ENCODE measurements at places on chromosomes 1 and 21.
A peak's percentile ranks its signal among the peaks of the same experiment; 100 is the strongest.

DNA sequence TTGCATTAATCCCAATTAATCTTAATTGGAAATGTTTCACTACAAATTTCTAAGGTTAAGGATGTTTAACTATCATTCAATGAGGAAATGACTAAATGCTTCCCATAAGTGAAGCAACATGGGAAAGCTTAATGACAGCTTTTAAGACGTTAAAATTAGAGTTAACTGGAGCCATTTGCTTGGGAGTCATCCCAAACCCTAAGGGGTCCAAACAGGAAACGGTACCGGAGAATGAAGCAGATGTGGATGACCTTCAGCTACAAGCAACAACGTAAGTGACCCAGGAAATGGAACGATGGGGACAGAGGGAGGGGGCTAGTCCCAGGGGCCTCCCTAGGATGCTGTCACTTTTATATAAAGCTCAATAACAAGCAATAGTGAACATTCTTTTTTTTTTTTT lies 62.2 kb downstream of the CAPZB start:
- DNase-seq: no peak

- no peak for DNase-seq
These were observed 26.6 kb upstream of the MPZL1 start for GRCh38 chr1:167695147-167695546.

- DNase-seq: no peak
These were observed 32.5 kb downstream of the XKR8 start for GRCh38 chr1:27992276-27992675.

GRCh38 chr21:41681348-41681801 lies 85.5 kb downstream of the RIPK4 start:
- DNase-seq: no peak

DNA sequence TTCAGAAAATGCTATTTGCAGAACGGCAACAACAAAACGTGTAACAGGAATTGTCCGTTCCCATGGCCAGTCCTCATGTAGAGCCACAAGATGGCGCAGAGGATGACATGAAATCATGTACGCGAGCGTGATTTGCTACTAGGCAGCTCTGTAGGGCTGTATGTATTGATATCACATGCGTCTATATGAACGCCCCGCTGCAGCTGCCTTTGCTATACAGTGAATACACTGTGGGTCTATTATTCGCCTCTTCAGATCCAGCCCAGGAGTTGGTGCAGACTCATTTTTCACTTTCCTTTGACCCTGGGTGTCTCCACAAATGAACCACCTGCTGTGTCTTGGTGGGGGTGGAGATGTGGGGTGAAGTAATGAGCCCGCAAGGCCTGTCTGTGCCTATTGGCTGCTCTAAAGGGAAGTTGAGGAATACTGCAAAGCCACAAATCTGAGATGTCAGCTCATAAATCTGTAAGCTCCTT lies 361.5 kb downstream of the KIF26B start:
- no peak for DNase-seq

DNA sequence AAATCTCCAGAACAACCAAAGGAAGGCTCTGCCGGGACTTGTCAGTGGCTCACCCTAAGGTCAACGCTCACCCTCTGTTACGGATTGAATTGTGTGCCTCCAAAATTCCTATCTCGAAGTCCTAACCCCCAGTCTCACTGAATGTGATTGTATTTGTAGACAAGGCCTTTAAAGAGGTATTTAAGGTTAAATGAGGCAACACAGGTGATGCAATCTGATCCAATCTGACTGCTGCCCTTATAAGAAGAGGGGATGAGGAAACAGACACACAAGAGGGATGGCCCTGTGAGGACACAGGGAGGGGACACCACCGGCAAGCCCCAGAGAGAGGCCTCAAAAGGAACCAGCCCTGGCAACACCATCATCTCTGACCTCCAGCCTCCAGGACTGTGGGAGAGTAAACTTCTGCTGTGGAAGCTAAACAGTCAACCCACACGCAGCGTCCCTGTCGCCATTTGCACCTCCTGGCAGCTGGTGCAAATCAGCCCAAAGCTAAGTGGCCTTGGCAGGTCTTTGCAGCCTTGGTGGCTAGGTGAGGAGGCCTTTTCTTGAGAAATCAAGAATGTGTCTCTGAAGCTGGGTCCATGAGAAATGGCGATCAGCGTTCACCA lies 24.2 kb downstream of the UBASH3A start:
- no peak for DNase-seq

DNA sequence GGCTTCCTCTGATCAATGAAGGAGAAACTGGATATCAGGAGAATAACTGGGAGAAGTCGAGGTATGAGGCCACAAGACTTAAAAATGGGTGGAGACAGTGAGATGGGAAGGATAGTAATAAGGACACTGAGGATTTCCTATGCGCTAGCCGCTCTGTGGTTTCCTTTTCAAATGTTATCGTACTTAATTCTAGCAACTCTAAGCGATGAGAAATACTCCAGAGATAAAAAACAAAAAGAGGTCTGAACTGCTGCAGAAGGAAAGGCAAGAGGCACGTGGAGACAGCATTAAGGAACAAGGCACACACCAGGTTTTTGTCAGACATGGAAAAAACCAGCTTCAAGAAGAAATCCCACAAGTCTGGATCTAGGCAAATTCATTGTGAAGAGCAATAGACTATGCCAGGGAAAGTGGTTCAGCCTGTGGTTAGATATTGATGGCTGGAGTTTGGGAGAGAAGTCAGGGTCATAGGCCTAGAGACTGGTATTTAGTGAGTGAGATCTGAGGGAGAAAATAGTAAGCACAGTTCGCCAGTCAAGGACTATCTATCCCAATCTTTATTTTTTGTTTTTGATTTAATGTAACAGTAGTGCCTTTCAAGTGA lies 5.3 kb downstream of the CLCA2 start:
- DNase-seq: no peak

GRCh38 chr1:218468711-218469110 lies 123.6 kb downstream of the TGFB2 start:
- DNase-seq: no peak

GRCh38 chr1:46193285-46193684 lies 4.9 kb downstream of the POMGNT1 start:
- DNase-seq: no peak

DNA sequence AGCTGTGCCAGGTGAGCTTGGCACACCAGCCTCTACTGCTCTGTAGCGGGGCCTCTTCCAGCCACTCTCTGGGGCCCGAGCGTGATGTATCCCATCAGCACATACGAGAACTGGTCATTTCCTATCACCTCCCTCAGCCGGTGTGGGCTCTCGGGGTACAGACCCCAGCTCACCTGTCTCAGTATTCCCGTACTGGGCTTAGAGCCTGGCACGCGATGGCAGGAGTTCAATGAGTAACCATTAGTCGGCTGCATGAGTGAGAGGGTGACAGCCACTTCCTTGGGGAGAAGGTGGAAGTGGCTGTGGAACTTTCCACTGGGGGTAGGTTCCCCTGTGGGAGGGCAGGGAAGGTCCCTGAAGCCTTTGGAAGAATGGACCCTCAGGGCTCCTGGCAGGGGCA lies 46.1 kb downstream of the ECE1 start:
- DNase-seq: no peak

- DNase-seq: no peak
These were observed 138.8 kb upstream of the CSF3R start for GRCh38 chr1:36621531-36621930.

GRCh38 chr1:89823679-89824292 lies 3.0 kb downstream of the LRRC8D start:
- no peak for DNase-seq

- DNase-seq: no peak
These were observed 688 bp downstream of the SCAMP3 start for GRCh38 chr1:155261493-155261851.

GRCh38 chr1:54052431-54052933 lies 522 bp downstream of the TMEM59 start:
- DNase-seq: no peak

DNA sequence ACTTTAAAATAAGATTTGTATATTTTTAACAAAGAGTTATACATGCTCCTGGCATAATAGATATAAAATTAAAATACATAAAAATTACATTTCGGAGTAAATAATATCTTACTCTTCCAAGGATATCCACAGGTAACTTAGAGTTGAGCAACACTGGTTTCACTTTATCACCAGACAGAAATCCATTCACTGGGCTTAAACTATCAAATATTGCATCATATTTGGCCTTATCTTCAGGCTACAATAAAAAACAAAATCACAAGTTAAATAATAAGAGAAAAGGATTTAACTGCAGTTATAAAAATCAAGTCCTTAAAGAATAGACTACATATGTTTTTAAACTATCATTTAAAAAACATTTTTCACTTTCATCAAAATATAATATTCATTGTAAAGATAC lies 55.5 kb downstream of the EPS15 start:
- DNase-seq: no peak

- peak; percentile 80 for DNase-seq
These were observed 18.3 kb upstream of the ARID1A start for GRCh38 chr1:26677306-26678115.

- no peak for DNase-seq
These were observed 57.4 kb downstream of the SLX9 start for GRCh38 chr21:44996983-44997936.

- no peak for DNase-seq
These were observed 8.0 kb upstream of the PKP1 start for GRCh38 chr1:201275253-201275666.

- DNase-seq: no peak
These were observed 12.8 kb downstream of the MYOM3 start for GRCh38 chr1:24098943-24099638.

GRCh38 chr1:248757784-248758195 lies 2.2 kb upstream of the LYPD8 start:
- DNase-seq: no peak

- DNase-seq: no peak
These were observed 24.0 kb downstream of the TMPRSS2 start for GRCh38 chr21:41483973-41484372.

- no peak for DNase-seq
These were observed 47.1 kb upstream of the IRF2BP2 start for GRCh38 chr1:234656944-234657654.

DNA sequence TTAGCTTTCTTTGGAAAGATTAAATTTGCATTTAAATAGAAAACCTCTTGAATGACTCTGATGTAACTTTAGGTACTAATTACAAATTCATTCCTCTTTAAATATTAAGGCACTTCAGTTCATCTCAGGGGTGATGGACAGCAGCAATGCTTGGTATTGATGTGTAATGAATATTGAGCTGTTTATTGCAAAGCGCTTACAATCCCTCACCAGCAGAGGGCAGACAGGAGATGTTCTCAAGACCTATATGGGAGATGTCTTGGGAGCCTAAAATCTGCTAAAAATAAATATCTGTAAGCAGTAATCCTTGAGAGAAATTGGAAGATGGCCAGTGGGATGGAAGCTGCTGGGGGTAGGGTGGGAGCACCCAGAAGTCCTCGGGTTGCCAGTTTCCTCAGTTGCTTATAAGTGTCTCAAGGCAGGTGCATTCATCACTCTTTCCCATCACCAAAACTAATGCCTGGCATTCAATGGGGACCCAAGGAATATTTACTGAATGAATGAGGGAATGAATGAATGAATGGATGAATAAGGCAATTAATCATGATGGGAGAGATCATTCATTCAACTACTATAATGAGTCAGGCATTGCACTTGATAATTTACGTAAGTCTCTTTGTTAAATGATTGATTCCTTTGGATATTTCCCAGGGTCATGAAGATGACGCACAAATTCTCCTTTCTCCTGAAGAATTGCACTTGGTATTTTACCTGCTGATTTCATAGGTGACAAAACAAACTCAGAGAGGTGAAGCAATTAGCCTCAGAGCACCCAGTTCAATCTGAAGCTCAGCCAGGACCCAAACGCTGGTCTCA lies 2.3 kb downstream of the KLHDC8A start:
- peak; percentile 42 for DNase-seq

DNA sequence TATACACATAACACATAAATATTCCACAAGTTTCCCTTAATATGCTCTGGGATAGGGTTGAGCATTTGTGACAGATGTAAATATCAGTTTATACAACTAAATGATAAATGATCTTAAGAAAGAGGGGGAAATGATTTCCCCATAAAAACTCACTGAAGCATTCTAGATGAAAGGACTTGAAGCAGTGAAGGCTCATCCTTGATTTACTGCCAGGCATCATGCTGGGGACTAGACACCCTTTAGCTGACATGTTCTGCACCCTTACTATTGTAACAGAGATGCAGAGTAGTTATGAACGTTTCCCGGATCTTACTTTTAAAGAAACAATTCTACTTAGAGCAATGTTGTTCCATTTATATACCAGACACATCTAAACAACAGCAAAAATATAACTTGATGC lies 235.8 kb downstream of the PTGER3 start:
- no peak for DNase-seq

DNA sequence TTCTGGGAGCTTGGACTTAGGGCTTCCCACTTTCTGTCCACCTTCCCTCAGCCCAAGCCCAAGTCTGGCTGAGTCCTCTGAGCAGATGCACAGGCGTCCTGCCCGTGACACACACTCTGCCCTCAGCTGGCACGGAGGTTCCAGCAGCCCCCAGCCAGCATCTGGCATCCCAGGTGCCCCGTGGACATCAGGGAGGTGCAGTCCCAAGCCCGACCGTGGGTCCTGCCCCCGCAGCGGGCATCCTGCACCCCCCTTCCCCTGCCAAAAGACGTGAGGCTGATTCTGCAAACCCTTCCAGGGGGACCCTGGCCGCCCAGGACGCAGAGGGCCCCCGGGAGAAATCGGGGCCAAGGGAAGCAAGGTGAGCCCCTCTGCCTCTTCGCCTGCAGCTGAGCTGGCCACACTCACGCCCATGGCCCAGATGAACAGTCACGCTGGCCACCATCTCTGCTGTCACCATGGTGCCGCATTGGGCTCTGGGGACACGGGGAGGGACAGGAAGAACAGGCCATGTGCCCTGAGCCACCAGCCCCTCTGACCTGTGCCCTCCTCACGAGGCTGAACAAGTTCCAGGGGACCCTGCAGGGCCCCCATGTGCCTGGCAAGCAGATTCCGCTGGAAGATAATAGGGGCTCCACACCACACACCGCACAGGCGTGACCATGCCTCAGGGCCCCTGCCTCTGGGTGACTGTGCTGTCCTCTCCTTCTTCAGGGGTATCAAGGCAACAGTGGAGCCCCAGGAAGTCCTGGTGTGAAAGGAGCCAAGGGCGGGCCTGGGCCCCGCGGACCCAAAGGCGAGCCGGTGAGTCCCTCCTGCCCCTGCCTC lies 20.6 kb downstream of the COL6A2 start:
- peak; percentile 10 for DNase-seq

- DNase-seq: no peak
These were observed 1351.1 kb upstream of the B3GALT2 start for GRCh38 chr1:194537521-194537920.

GRCh38 chr1:234118911-234119310 lies 214.4 kb downstream of the SLC35F3 start:
- no peak for DNase-seq

- DNase-seq: no peak
These were observed 253.4 kb downstream of the RHOU start for GRCh38 chr1:228988664-228989063.

DNA sequence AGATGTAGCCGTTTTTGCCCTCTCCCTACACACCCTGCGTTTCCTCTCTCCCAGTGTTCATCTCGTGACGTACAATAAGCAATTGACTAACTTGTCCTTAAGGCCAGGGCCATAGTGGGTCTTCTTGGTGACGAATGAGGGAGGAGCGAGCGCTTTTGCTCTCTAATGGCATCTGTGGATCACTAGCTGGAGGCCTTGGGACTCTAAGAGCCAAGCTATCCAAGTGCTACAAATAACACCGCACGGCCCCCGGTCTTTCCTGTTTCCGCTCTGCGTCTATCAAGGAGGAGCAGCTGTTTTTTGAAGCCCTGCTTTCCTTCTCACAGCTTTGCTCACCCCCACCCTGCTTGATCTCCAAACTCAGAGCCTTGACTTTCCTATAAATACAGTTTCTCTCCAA lies 25.2 kb downstream of the EVA1C start:
- no peak for DNase-seq

GRCh38 chr1:78688697-78689096 lies 39.1 kb downstream of the IFI44 start:
- no peak for DNase-seq

- no peak for DNase-seq
These were observed 6.0 kb downstream of the TOR1AIP1 start for GRCh38 chr1:179888071-179888470.

Measured in tibial nerve (tissue), 4 donors.